ENCODE measurements at places on chromosomes 1 and 21.

DNA sequence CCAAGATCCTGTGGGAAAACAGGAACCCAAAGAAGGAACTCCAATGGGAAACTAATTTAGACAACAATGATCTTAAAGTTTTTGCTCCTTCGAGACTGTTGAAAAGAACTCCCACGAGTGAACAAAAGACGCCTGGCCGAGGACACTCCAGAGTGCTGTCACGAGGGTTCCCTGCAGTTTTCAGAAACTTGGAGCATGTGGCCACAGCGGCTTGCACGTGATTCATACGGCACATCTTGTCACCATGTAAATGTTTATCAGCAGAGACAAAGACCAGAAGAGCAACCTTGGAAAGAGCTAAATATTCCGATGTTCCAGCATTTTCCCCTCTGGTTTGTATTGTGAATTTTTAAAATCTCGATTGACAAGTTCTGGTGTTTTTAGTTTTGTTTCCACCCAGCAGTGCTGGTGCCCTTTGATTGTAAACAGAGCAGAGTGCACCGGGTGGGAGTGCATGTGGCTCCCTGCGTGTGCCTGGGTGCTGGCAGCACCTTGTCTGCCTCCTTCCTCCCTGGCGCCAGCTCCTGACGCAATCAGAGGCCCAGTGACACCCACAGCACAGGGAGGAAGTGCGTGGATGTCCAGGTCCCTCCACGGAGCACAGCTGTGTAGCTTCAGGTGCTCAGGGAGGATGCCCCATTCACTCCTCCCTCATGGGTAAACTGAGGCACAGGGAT is 23.0 kb downstream of the LRRC3 start:
- no peaks in the 10 kb centered on the region for H3K27me3 ChIP-seq
- H3K36me3 ChIP-seq: no peaks in the 10 kb centered on the region
- no peak for DNase-seq
- H3K4me1 ChIP-seq: peaks cover 5% of the 10 kb centered on the region
- H3K4me3 ChIP-seq: no peak overlapping the region

DNA sequence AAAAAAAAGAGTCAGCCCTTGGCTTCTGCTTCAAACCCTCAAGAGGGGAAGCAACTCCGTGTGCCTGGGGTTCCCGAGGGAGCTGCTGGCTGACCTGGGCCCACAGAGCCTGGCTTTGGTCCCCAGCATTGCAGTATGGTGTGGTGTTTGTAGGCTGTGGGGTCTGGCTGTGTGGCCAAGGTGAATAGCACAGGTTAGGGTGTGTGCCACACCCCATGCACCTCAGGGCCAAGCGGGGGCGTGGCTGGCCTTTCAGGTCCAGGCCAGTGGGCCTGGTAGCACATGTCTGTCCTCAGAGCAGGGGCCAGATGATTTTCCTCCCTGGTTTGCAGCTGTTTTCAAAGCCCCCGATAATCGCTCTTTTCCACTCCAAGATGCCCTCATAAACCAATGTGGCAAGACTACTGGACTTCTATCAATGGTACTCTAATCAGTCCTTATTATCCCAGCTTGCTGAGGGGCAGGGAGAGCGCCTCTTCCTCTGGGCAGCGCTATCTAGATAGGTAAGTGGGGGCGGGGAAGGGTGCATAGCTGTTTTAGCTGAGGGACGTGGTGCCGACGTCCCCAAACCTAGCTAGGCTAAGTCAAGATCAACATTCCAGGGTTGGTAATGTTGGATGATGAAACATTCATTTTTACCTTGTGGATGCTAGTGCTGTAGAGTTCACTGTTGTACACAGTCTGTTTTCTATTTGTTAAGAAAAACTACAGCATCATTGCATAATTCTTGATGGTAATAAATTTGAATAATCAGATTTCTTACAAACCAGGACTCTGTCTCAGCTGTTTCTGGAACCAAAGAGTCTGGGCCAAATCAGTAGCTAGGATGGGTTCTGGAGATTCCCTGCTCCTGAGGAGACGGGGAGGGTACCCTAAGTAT is 26.8 kb upstream of the KDM4A start:
- H3K27me3 ChIP-seq: no peaks in the 10 kb centered on the region
- H3K4me3 ChIP-seq: no peak overlapping the region
- H3K27ac ChIP-seq: no peak overlapping the region
- H3K4me1 ChIP-seq: no peaks in the 10 kb centered on the region

GRCh38 chr21:36821032-36821299 is 122.1 kb downstream of the SIM2 start:
- DNase-seq: no peak
- peaks cover 2% of the 10 kb centered on the region for H3K4me1 ChIP-seq
- H3K27me3 ChIP-seq: no peaks in the 10 kb centered on the region
- H3K27ac ChIP-seq: no peak overlapping the region
- H3K36me3 ChIP-seq: no peaks in the 10 kb centered on the region
- H3K4me3 ChIP-seq: no peak overlapping the region

- no peaks in the 10 kb centered on the region for H3K4me1 ChIP-seq
- H3K27me3 ChIP-seq: no peaks in the 10 kb centered on the region
- H3K4me3 ChIP-seq: no peak overlapping the region
- DNase-seq: no peak
- H3K27ac ChIP-seq: no peak overlapping the region
Observed at GRCh38 chr1:89466307-89466930, 58.2 kb upstream of the LRRC8B start.

DNA sequence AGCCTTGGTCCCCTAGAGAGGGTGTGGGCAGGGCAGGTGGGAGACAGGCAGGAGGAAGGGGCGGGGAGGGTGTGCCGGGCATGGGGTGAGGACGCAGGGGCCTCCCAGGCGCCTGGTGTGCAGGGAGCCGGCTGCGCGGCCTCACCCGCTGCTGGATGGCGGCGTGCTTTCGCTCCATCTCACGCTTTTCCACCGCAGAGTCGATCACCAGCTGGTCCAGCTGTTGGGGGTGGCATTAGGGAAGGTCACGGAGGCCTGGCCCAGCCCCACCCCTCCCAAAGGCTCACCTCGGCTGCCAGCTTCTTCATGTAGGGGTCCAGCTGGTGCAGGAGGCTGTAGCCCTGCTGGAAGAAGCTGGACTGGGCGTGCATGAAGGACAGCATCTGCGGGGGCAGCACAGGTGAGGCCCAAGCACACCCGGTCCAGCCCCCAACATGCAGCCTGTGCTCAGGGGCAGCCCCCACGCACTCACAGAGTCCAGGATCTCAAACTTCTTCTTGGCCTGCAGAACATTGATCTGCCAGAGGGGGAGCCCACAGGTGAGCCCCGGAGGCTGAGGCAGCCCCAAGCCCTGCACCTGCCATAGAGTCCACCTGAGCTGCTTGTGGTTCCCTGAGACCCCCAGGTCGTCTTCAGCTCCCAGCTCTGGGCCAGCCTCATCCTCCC is 7.9 kb downstream of the ACAP3 start:
- H3K27me3 ChIP-seq: no peaks in the 10 kb centered on the region
- peaks cover 28% of the 10 kb centered on the region for H3K36me3 ChIP-seq
- no peak overlapping the region for H3K4me3 ChIP-seq
- no peak overlapping the region for H3K27ac ChIP-seq

GRCh38 chr1:27658951-27659496 is 13.0 kb downstream of the IFI6 start:
- no peaks in the 10 kb centered on the region for H3K36me3 ChIP-seq
- H3K4me1 ChIP-seq: peaks cover 18% of the 10 kb centered on the region
- DNase-seq: peak; percentile 85
- no peak overlapping the region for H3K27ac ChIP-seq
- no peaks in the 10 kb centered on the region for H3K27me3 ChIP-seq
